Panc1 (cell line): ENCODE measurements at places on chromosomes 7 and 10.

- no peak for DNase-seq
Measured at GRCh38 chr7:4386190-4386589, 295.9 kb upstream of the FOXK1 start.

- peak; percentile 53 for DNase-seq
Measured at GRCh38 chr7:129494041-129494440, 8.3 kb upstream of the SMKR1 start.

- DNase-seq = no peak
Measured at GRCh38 chr10:76735866-76736265, 901.7 kb downstream of the KCNMA1 start.

- no peak for DNase-seq
Measured at GRCh38 chr7:124689523-124689922, 76.1 kb downstream of the GPR37 start.

DNA sequence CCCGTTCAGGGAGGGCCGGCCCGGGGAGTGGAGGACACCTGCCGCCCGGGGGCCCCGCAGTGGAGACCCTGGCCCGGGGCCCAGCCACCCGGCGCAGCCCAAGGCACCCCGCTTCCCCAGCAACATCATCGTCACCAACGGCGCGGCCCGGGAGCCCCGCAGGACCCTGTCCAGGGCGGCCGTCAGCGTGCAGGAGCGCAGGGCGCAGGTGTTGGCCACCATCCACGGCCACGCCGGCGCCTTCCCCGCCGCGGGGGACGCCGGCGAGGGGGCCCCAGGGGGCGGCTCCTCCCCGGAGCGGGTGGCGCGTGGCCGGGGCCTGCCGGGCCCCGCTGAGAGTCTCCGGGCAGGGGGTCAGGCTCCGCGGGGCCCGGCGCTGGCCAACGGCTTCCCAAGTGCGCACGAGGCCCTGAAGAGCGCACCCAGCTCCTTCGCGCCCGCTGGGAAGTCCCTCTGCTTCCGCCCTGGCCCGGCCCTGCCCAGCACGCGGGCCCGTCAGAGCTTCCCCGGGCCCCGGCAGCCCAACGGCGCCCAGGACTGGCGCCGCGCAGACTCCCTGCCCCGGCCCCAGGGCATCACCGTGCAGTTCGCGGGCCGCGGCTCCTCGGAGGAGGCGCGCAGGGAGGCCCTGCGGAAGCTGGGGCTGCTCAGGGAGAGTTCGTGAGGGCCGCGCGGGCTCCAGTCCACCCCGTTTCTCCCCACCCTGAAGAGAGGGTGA is 46.7 kb downstream of the PROSER2 start:
- DNase-seq = no peak

GRCh38 chr10:121525251-121526134 is 72.8 kb downstream of the FGFR2 start:
- DNase-seq = no peak

- DNase-seq = no peak
Measured at GRCh38 chr10:112768121-112768520, 181.9 kb upstream of the TCF7L2 start.

DNA sequence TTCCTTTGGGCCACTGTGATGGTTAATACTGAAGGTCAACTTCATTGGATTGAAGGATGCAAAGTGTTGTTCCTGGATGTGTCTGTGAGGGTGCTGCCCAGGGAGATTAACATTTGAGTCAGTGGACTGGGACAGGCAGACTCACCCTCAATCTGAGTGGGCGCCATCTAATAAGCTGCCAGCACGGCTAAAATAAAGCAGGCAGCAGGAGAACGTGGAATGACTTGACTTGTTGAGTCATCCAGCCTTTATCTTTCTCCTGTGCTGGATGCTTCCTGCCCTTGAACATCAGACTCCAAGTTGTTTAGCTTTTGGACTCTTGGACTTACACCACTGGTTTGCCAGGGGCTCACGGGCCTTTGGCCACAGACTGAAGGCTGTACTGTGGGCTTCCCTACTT is 1046.9 kb downstream of the TYW1 start:
- no peak for DNase-seq

DNA sequence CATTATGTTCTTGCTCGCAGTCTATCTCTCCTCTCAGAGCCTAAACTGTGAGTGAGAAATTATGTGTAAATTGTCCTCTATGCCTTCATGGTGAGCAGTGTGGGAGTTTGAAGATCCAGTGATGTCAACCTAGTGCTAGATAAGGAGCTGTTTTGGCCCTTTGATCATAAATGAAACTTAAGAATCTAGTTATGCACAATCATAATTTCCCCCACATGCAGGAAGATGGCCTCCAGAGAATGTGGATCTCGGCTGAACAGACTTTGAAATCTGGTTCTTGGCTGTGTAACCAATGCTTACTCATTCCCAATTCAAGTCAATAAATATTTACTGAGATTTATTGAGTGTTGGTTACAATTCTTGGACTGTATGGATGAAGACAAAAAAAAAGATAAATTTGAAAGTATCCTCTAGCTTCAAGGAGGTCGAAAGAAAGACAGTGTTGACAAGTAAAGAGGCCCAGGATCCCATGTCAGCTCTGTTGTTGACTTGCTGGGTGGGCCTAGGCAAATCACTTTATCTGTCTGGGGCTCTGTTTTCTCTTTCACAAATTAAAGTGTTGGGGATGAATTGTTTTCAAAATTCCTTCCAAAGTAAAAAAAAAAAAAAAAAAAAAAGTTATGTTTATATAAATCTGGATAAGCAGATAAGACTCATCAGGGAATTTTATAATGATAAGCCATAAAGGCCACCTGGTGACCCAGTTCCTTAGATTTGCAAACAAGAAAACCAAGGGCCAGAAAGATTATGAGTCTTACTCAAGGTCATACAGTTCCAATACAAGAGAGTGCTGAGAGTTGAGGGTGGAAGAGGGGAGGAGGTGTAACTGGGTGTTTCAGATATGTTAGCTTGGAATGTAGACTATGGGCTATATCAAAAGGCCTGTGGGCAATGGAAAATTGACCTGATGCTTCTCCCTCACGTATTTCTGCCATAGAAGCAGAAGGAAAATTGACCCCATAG is 969.9 kb downstream of the KCNMA1 start:
- no peak for DNase-seq

DNA sequence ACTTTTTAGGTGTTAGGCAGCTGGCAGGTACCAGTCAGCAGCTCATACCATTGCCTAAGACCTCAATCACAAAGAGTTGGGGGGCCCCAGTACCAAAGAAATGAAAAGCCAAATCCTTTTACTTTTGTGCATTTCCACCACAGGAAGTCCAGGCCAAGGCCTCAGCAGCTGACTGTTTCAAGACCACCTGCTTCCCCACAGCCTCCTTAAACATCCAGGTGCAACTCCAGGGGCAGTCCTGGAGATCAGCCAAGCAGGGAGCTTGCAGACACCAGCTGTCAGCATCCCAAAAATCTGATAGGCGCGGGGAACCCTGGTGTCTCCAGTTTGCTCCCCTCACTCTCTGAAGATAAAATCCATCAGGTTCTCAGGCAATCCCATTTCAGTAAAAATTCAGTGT is 91.5 kb upstream of the EFCAB10 start:
- DNase-seq = no peak

DNA sequence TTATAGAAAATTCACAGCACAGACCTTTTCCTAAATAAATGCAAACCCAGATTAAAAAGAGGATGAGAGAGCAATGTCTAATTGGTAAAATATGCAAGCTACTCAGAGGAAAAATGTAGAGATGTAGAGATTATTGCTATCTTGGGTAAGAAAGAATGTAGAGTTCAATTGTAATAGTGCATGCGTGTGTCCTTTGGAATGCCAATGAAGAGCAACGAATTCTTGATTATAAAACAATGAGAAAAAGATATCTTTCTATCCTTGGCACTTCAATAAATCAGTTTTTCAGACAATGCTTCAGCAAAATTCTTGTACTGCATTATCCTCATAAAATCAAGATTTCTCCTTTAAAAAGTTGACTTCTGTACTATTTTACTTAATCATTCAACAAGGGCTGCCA is 50.9 kb downstream of the SEMA3D start:
- no peak for DNase-seq

DNA sequence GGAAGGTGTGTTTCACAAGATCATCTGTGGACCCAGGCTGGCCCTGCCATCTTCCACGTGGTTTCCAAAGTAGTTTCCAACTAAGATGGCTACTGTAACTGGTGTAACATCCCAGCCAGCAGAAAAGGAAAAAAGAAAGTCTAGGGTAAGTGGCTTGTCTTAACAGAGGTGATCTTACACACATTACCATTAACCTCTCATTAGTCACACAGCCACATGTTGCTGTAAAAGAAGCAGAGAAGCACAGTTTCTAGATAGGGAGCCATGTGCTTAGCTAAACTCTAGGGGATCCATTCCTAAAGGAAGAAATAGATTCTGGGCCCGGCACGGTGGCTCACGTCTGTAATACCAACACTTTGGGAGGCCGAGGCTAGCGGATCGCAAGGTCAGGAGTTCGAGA is 54.3 kb downstream of the ZNF438 start:
- DNase-seq = no peak

GRCh38 chr10:36621346-36621745 is 504.1 kb upstream of the ANKRD30A start:
- DNase-seq = no peak

DNA sequence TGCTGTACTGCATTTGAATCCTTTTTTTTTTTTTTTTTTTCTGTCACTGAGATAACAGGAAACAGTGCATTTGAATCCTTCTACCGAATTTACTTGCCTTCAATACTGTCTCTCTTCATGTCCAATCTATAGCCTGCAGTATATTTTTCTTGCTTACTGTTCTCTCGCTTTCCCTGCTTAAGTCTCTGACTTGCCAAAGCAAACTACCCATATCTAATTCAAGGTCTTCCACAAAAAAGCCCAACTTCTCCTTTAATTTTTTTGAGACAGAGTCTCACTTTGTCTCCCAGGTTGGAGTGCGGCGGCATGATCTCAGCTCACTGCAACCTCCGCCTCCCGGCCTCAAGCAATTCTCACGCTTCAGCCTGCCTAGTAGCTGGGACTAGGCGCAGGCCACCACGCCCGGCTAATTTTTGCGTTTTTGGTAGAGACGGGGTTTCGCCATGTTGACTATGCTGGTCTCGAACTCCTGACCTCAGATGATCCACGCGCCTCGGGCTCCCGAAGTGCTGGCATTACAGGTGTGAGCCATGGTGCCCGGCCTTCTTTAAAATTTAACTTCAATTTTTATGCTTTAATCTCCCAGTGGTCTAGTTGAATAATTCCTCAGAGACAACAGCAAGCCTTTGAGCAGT is 882 bp downstream of the PDCD11 start:
- no peak for DNase-seq

DNA sequence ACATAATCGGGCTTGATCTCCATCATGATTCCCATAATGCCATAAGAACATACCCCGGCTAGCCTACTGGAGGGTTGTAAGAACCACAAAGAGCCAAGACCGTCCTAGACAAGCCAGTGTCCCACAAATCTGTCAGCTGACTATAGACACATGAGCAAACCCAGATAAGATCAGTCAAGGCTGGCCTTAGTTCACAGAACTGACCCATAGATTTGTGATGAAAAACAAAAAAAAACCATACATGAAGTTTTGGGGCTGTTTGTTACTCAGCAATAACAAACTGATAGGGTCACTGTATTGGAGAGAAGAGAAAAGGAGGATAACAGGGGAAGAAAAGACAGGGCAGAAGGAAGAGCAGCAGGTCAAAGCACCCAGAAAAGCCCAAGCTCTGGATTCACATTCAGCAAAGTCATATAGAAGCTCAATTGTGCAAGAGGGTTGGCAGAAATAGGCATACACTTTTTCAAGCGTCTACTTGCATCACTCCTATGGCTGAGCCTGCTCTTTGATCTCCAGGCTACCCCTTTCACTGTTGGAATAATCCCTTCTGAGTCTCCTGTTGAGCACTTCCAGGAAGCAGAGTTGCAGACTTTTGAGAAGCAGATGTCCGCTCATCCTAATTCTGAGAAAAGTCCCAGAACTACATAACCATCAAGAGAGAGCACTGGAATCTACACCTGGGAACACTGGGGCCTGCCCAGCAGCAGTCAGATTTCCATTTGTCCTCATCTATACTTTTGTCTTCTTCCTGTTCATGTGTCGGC is 122.0 kb upstream of the HABP2 start:
- no peak for DNase-seq

DNA sequence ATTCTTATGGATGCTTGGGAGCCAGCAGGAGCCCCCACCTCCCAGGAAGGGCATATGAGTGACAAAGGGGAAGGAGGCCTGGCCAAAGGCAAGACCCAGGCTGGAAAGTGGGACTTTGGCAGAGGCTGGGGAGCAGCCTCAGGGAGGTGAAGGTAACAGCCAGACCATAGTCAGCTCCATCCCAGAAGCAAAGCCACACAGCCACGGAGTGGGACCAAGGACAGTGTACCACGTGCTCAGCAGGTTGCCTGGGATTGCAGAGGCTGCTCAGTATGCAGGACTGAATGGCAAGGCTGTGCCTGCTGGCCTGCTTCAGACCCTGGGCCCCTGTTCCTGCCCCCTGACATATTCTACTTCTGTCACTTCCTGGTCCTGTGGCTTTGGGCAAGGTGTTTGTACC is 17.6 kb upstream of the GPR26 start:
- DNase-seq = no peak

- no peak for DNase-seq
Measured at GRCh38 chr10:132255489-132256344, 52.0 kb downstream of the STK32C start.
